RCC 7860 (cell line): ENCODE measurements at places on chromosomes 11 and 22.

DNA sequence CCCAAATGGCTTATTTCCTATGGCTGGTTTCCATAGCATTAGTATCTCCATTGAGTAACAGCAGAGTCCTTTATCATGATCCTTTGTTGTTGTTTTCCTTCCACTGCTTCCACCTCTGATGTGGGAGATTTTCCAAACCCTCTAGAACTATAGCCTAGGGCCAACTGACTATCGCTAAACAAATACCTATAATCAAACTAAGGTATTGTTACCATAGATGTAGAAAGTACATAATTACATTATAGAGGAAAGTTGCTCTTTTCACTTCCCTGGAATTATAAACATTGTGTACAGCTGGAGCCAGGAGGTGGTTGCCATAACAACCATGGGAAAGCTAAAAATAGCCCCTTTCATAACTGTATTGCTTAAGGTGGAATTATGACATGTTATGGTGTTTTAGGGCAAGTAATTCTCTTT is 47.0 kb upstream of the ALKBH3 start:
- DNase-seq: no peak

GRCh38 chr22:49196046-49196511 is 631.6 kb downstream of the BRD1 start:
- DNase-seq: no peak

- no peak for DNase-seq
Observed at GRCh38 chr11:7893796-7894195, 37.3 kb downstream of the OR10A6 start.

GRCh38 chr11:16959602-16960001 is 54.6 kb downstream of the PLEKHA7 start:
- DNase-seq: no peak

GRCh38 chr11:727281-727701 is 20.0 kb upstream of the TALDO1 start:
- DNase-seq: no peak

- no peak for DNase-seq
Observed at GRCh38 chr11:64755681-64756361, 4.0 kb downstream of the PYGM start.

DNA sequence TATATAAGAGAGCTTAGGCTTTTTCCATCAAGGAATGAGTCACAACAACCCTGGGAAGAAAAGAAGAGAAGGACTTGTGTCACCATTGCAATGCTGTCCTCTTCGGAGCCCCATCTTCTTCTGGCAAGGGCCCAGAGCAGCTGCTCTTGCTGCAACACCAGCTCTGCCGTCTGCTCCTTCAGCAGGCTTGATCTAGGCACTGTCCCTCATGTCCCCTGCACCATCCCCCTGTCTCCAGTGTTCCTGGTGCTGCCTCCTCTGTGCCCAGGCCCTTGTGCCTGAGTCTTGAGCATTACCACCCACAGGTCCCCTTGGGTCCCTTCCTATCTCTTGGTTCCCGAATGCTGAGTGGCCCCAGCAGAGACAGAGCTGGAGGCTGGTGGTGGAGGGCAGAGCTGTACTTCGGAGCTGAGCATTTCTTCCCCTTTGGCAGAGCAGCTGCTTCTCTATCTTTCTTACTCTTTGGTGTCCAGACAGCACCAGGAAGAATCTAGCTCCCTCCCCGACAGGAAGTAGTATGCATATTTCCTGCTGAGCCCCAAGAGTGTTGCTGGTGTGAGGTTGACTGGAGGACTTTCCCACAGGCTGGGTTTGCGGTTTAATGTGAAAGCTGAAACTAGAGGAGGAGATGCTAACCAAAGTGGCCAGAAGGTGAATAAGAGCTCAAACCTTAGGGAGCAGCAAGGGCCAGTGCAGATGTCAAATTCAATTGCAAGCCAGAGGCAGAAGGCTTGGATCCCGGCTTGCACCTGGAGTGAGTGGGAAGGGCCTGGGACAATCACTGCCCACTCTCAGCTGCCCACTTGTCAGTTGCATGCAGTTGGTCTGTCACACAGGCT is 27.8 kb downstream of the WEE1 start:
- DNase-seq: no peak

DNA sequence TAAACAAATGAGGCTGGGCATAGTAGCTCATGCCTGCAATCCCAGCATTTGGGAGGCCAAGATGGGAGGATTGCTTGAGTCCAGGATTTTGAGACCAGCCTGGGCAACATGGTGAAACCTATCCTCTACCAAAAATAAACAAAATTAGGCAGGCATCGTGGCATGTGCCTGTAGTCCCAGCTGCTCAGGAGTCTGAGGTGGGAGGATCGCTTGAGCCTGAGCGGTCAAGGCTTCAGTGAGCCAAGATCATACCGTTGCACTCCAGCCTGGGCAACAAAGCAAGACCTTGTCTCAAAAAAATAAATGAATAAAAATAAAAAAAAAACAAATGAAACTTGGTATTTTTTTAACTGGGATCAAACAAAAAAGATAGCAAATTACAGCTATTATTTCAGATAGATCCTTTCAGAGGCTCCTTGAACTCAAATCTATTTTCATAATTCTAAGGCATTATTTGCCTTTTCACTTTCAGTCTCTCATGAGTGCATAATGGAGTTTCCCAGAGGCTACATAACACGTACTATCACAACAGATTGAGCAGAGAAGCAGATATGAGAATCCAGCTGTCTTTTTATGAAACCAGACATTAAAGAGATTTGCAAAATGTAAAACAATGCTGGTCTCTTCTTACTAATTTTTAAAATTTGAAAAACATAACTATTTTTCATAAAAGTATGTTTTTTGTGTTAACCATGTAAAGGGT is 23.1 kb downstream of the DDIAS start:
- DNase-seq: no peak

- DNase-seq: no peak
Observed at GRCh38 chr11:109729761-109730160, 307.8 kb downstream of the C11orf87 start.

- no peak for DNase-seq
Observed at GRCh38 chr11:75320643-75321042, 30.8 kb downstream of the ARRB1 start.
